Right ventricle myocardium inferior (tissue), 1 donor: ENCODE measurements at places on chromosomes 13 and 19. TPM values are rescaled to one million over a fixed set of nuclear protein-coding genes. Genes with fewer than 3 reads are reported as not detected.

The TMEM238 gene
- 0.24 TPM for total RNA-seq

The TOMM40 gene
- total RNA-seq, result 45.3 TPM

The RAB4B gene
- total RNA-seq, result 13.3 TPM

The SUGP1 gene
- total RNA-seq, result 34.9 TPM

- no peak for DNase-seq
Measured at GRCh38 chr13:52127378-52127777, 1.5 kb downstream of the NEK5 start.

- DNase-seq, result no peak
Measured at GRCh38 chr19:33032218-33032781, 32.4 kb downstream of the RHPN2 start.

GRCh38 chr19:8329996-8330395 lies 8.7 kb downstream of the RPS28 start:
- no peak for DNase-seq

DNA sequence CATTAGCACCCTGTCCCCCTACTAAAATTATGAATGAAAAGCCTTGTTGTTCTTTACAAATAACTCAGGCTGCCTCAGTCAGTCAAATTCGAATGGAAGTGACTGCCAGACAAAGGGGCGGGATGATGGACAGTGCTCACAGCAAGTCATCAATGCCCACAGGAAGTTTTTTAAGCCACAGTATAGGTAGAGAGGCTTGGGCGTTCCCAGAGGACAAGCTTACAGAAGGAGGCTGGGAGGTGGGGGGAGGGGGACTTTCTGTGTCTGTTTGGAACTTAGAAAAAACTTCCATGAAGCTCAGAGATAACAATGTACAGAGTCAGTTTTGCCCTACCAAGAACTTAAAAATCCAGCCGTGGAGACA lies 18.5 kb upstream of the SPRY2 start:
- no peak for DNase-seq
